ENCODE measurements at places on chromosomes 6 and 20.

GRCh38 chr6:39425346-39426072 is 103.0 kb upstream of the KCNK16 start:
- no peak for DNase-seq

DNA sequence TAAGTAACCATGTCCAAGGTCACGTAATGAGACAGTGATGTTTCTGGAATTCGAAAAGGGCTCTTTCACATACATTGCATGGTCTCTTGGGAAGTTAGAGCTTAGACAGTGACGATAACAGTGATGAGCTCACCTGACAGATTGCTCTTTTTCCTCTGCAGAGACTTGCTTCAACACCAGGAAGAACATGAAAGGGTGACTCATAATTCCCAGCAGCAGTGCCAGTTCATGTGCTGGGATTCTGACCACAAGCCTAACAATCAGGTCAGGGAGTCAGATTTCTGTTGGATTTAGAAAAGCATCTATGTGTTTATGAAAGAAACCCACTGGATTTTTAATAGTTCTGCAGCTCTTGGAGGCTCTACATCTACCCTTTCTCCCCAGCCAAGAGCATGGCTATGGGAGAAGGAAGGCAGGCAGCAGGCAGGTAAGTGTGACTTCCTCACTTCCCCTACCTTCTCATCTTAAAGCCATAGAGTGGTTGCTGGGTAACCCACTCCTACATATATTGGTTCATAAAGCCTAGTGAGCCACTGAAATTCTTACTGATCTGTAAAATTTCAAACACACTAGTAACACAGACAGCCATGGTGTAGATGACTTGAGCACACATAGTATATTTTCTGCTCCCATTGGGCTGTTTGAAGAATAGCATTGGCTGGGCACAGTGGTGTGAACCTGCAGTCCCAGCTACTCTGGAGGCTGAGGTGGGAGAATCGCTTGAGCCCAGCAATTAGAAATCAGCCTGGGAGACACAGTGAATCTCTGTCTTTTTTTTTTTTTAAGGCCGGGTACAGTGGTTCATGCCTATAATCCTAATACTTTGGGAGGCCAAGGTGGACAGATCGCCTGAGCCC is 44.4 kb upstream of the LOC128125822 start:
- no peak for DNase-seq

DNA sequence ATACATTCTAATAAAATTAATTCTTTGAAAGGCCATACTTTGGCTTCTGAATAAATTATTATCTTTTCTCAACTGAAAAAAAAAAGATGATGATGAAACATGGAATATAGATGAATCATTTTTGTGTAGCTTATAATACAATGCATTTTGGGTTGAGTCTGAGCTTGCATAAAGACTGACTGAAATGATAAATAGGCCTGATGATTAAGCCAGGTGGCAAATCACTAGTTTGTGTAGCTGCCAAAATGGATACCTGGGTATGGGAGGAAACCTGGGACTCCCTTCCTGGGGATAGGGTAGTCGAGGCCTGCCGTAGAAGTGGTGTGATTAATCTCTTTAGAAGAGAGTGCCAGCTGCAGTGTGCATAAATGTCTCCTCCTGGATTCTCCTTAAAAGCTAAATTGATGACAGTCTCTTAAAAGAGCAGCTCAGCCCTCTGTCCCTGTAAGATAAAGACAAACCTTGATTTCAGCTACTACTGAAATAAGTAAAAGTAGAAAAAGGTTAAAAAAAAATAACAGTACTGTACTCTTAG is 275.1 kb downstream of the GRIK2 start:
- DNase-seq, result no peak

DNA sequence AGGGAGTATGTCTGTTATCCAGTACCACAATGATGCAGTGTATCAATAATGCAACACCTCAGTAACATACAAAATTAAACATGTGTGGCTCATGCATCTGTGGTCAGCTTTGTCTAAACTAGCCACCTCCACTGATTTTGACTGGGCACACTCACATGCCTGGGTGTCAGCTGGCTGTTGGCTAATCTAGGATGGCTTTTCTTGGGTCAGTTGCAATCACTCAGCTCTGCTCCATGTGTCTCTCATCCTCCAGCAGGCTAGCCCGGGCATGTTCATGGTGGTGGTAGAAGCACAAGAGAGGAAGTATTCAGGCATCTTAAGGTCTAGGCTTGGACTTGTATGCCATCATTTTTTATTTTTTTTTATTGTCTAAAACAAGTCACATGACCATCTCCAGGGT is 59.3 kb upstream of the JAG1 start:
- DNase-seq, result no peak

DNA sequence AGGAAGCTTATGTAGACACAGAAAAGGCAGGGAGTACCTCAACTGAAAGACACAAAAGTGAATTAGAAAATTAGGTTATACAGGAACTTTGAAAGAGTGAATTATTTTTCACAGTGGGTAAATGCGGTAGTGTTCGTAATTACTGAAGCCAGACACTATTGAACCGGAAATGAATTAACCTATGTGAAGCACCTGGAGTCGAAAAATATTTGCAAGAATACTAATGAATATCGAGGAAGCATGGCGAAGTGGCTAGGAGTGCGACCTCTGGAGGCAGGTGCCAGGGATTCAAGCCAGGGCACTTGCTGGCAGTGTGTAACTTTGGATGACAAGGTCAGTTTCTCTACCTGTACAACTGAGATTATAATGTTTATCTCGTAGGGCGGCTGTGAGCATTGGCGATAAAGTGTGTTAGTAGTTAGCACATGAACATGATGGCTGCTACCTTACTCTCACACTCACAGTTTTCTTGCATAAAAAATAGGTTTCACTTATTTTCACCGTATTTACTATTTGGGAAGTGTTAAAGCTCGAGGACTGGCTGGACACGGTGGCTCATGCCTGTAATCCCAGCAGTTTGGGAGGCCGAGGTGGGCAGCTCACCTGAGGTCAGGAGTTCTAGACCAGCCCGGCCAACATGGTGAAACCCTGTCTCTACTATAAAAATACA is 567 bp upstream of the SLC18B1 start:
- DNase-seq, result peak; percentile 78

GRCh38 chr20:21280522-21281016 is 22.6 kb upstream of the XRN2 start:
- DNase-seq, result no peak

GRCh38 chr6:131061751-131062119 is 1.3 kb downstream of the EPB41L2 start:
- no peak for DNase-seq
